ENCODE measurements at places on chromosomes 12 and 14.

DNA sequence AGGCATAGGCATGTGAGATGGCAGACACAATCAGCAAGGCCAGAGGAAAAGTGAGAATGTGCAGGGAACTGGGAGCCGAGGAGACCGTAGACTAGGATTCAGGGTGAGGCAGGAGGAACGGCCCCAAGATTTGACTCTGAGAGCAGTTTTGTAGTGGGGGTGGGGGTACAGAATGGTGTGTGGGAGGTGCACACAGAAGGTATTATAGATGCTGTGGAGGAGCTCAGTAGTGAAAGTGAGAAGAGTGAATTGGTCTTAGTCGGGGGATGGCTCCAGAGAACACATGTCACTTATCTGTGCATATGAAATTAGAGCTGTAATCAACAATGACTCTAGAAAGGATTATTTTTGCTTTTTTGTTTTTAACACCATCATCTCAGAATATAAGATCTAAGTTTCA, 11.9 kb downstream of the ZNF664 start:
- no peak for DNase-seq

DNA sequence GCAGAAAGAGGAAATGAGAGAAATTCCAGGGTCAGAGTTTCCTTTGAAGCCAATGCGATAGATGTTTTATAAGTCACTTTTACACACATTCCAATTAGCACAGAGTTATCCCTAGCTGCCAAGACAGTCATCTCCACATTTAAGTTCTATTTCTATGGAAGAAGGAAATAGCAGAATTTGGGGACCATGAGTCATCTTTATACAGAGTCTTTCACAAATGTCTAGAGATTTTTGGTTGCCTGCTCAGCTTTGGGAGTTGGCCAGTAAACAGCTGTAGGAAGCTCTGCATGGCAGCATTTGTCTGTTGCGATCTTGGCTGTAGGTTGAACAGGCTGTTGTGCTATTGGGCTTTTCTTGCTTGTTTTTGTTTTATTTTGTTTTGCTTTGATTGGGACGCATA, 884.3 kb downstream of the GALC start:
- peak; percentile 2 for DNase-seq

DNA sequence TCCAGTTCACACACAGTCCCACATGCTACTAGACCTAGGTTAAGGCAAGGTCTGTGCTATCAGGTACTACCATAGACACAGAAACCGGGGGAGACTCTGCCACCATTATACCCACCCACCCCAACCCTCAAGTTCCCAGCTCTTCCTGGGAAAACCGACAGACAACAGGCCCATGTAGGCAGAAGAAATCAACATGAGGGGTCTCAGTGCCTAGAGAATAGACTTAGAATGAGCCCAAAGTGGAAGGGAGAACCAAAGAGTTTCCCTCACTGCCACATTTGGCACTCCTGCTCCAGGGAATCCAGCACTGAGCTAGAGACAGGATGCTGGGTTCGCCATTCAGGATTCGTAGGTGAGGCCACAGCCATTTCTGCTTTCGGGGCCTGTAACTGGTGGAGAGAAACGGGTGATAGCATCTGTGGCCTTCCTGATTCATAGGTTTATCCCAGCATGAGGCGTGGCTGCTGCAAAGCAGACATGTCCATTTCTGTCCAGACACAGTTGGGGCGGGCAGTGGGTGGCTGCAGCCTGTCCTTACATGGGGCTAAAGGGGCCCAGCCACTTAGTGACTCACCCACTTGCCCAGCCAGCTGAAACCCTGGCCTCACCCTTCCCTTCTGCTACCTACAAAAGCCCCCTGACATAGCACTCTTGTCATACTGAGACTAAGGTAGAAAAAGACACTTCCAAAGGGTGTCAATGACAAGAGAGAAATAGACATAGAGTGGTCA, 69.4 kb downstream of the IRF2BPL start:
- DNase-seq: no peak

DNA sequence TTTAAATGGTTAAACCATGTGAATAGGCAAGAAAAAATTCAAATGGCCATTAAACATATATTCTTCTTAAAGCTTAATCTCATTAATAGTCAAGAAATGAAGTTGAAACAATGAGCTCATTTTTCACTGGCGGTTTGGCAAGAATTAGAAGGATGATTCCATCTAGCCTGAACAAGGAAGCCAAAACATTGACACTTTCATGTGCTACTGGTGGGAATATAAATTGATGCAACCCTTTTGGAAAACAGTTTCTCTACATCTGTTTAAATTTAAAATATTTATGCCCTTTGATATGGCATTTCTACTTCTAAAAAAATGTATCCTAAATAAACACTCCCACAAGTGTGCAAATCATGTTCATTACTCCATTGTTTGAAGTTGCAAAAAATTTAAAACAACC, 174.7 kb upstream of the HIF1A start:
- DNase-seq: peak; percentile 77

DNA sequence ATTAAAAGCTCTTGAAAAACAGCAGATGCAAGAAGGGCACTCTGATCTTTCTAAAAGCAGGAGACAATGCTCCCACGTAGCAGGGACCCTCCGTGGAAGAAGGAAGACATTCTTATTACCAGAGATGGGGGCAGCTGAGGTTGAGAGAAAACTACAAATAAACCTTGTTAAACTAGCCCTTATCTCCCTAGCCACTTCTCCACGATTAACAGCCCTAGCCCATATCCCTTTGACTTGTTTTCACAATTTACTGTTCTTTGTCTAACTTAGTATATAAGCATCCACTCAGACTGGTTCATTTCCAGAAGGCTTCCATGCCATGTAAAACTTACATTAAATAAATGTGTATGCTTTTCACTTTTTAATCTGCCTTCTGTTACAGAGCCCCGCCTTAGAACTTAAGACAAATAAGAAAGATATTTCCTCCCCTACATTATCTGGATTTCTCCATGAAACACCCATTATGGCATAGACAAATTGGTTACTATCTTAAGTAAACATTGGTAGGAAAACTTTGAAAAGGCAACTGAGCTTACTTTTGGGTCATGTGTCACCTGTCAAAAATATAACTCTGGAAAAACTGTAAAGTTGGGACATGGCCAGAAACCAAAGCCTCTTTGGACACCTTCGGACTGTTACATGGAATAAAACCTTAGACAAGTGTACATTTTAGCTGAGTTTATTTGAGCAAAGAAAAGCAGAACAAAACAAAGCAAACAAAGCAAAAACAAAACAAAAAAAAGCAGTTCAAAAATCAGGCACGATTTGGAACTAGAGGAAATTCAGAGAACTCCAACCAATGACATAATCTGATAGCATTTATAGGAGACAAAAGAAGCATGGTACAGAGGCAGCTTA, 4.9 kb upstream of the RNASE1 start:
- no peak for DNase-seq

- DNase-seq: no peak
These were observed 572.0 kb upstream of the TBX3 start for GRCh38 chr12:115255962-115256361.

GRCh38 chr12:67884596-67884995, 104.7 kb upstream of the IFNG-AS1 start:
- DNase-seq: no peak

GRCh38 chr12:74988156-74988555, 221.5 kb downstream of the KCNC2 start:
- DNase-seq: no peak

GRCh38 chr12:2391740-2392331, 339.0 kb downstream of the CACNA1C start:
- no peak for DNase-seq

DNA sequence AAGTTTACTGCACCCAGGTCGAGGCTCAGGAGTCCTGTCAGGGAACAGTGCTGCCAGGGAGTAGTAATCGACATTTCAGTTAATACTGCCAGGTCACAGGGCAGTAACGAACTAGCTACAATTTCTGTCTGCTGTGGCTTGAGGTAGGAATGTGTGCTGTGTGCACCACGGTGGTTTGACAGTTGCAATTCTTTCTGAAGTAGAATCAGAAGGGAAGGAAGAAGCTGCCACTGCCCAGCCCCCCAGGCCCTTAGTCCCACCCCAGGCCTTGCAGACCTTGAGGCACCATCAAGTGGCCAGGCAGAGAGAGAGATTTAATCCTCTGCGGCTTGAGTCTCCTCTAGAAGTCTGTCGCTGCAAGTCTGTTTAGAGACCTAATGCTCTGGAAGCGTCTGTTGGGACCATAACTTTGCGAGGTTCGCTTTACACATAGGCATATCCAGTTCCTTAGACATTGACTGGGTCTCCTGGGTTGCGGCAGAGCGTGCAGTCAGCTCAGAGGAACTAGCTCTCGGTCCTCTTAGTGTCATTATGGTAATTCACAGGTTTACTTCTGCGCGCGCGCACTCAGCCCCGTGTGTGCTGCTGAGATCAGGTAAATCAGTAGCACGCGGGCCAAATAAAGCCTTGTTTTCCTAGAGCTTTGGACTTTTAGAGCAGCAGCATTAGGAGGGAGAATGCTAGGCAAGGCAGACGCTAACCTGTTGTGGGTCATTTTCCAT, 9.8 kb downstream of the NKX2-1 start:
- DNase-seq: no peak

GRCh38 chr12:107064243-107064642, 29.1 kb downstream of the CRY1 start:
- DNase-seq: no peak

DNA sequence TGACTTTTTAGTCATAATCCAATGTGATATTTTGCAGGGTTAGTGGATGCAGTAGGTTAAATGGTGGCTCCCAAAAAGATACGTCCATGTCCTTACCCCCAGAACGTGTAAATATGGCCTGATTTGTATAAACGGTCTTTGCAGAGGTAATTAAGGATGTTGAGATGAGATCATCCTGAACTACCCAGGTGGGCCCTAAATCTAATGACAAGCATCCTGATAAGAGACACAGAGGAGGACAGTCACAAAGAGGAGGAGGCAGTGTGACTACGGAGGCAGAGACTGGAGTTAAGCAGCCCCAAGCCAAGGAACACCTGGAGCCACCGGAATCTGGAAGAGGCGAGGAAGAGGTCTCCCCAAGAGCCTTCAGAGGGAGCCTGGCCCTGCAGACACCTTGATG, 293.4 kb downstream of the ZFP36L1 start:
- no peak for DNase-seq

DNA sequence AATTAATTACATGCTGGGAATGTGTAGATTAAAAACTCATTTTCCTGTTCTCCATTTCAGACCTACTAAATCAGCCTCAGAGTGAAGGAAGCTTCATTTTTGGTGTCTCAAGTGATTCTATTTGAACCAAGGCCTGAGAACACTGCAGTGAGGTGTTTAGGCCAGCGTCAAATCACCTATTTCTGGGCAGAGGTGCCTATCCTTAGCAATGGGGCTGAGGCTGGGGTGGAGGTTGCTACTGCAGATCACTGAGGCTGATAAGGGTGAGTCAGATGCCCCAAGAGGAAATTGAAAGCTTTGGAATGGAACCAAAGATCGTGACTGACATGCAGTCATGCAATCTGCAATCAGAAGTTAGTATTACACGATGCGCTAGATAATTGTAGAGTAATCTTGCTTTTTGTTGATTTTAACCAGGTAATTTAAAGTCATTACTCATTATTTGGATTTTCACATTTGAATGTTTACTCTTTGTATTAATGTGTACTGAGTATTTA, 4.4 kb downstream of the TXNRD1 start:
- peak; percentile 70 for DNase-seq

DNA sequence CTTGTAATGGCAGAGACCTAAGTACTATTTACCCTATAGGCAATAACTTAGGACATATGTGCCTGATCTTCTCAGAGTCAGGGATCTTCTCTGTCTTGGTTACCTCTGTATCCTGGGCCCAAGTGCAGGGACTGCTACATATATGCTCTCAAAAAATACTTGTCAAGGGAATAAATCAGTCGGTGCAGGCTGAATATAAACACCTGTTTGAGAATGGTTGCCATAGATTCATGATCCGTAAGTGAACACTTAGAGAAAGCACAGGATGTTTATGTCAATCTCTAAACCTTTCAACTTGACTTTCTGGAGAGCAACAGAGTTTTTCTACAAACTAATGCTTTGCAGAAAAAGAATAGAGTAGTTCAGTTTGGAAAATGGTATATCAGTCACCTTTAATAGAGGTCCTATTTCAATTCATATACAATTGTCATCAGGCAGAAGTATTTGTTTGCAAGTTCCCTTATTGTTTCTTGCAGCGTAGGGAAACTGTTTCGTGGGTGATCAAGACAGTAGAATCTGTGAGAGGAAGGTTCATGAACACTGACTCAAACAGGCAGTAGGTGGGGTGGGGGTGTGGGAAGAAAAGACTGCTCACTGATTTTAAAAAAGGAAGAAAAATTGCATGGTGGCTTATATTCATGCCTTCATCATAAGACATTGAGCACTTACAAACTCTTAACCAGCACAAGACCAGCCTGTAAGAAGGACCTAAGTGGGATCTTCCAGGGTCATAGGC, 6.0 kb upstream of the UBE2N start:
- DNase-seq: no peak

- DNase-seq: no peak
These were observed 39.1 kb upstream of the CCDC63 start for GRCh38 chr12:110807640-110808039.

DNA sequence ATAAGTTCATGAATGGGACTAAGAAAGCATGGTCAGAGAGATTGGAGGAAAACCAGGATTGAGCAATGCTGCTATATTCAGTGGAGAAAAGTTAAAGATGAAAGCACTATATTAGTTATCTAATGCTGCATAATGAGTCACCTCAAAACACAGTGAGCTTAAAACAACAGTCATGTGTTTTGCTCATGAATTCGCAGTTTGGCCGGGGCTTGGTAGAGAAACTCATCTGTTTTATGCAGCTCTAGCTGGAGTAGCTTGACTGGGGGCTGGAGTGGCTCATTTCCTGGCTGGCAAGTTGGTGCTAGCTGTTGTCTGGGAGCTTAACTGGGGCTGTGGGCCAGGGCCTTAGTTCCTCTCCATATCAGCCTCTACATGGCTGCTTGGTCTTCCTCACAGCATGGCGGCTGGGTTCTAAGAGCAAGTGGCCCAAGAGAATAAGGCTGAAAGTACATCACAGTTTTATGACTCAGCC, 90.1 kb downstream of the ADCK1 start:
- DNase-seq: peak; percentile 44

- DNase-seq: no peak
These were observed 95.9 kb downstream of the OTOGL start for GRCh38 chr12:80195074-80195726.

GRCh38 chr12:27623645-27624044, 72.6 kb upstream of the REP15 start:
- DNase-seq: no peak

GRCh38 chr14:21042918-21043317, 756 bp downstream of the RNASE7 start:
- DNase-seq: no peak

DNA sequence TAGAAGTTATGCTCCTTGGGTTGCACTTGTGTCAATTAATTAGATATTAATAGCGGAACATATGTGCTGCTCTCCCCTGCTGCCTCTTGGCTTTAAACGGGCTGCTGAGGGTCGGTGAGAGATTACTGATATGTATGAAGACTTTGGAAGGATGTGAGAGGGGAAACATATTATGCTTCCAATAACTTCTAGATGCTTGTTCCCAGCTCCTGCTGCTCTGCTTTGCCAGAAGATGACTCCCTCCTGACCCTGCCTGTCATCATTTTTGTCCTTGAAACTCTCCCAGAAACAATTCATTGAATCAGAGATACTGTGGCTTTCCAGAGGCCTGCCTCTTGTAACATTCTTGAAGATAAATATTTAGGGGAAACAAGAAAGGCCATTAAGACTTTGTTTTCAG, 300.1 kb upstream of the STXBP6 start:
- DNase-seq: no peak

GRCh38 chr12:123634142-123634561, 523 bp downstream of the GTF2H3 start:
- no peak for DNase-seq

Data from foreskin melanocyte (primary cell).